ENCODE measurements at places on chromosomes 5 and 9.

- DNase-seq: no peak
Measured at GRCh38 chr9:112377684-112378327, 2.1 kb upstream of the HSDL2 start.

DNA sequence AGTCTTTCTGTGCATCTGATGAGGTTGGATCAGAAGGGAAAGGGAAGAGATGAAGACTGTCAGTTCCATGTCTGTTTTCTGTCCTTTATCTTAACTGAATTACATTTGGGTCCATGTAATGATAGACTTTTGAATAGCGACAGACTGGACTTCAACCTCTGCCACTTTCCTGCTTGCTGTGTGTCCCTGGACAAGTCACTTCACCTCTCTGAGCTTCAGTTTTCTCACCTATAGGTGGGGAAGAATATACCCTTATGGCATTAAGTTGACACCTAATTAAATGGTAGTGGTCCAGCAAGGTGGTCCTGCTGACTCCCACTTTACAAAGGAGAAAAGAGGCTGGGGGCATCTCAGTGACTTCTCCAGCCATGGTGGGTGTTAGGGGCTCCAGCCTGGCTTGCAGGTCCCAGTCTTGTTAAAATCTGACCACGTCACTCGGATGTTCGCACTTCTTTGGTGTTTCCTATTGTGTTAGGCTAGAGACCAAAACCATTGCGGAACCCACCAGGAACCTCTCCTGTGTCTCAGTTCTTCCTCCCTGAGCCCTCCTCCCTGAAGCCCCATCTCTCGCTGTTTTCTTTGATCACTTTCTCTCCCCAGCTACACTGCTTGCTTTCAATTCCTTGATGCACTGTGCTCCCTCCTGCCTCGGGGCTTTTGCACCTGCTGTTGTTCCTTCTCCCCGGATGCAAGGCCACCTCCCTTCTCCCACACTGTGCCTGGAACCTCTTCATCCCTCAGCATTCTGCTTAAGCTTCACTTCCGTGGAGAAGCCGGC lies 256.5 kb downstream of the NSG2 start:
- DNase-seq: no peak

GRCh38 chr5:69467442-69468225 lies 25.0 kb upstream of the OCLN start:
- no peak for DNase-seq

DNA sequence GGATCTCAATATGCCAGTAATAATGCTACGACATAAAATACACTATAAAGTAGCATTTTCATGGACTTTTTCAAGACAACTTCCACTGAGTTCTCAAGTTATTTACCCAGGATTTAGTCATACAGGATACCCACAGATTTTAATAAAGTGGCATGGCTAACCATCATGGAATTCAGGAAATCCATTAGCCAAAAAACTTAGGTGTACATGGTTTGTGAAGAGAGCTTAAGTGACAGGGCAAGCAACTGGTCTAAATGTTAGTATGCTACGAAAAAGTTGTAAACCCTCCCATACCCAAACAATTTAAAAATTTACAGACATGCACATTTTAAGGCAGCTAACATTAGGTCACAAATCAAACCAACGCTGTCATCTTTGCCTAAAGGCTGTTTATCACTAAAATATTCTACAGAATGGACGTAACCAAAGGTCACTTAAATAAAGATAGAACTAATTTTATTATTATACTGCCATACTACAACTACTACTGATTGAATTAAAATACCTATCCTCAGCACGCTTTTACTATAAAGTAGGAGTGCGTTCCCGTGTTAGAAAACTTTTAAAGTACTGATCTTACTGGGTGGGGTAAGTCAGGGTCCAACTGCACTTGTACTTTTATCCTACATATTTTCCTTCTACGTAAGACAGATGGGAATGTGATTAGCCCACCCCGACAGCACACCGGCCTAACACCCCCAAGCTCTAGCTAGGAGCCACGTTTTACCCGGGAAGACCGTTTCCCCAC lies 1.1 kb downstream of the UBTD2 start:
- DNase-seq: no peak

GRCh38 chr5:76807296-76807695 lies 11.5 kb upstream of the F2RL1 start:
- no peak for DNase-seq

DNA sequence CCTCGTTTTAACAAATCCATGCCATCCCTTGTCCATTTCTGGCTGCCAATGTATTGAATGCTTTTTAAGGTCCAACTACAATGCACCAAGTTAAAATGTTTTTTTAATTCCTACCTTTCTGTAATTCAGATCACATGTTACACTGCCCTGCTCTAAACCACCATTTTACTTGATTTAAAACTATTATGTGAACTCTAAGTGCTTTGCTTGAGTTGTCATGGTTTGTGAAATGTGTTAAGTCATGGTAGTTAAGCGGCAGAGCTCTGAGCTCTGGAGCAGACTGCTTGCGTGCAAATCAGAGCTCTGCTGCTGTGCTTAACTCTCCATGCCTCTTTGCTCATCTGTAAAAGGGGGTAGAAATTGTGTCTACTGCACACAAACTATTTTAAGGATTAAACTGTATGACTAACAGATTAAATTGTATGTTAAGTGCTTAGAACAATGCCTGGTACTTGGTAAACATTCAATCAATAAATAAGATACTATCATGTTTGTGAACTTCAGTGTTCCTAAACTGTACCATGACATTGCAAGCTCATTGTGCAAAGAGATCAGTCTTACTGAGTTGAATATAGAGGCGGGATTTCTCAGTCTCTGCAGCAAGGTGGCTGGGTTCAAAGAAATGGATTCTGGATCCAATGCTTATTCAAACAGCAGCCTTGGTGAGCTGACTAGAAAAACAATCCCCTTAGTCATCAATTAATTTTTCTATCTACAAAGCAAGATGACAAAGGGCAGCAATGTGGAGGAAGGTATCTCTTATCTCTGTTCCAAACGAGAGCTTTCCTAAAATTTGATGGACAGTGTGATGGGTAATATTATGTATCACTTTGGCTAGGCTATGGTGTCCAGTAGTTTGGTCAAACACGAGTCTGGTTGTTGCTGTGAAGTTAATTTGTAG lies 16.1 kb upstream of the CMBL start:
- DNase-seq: no peak

DNA sequence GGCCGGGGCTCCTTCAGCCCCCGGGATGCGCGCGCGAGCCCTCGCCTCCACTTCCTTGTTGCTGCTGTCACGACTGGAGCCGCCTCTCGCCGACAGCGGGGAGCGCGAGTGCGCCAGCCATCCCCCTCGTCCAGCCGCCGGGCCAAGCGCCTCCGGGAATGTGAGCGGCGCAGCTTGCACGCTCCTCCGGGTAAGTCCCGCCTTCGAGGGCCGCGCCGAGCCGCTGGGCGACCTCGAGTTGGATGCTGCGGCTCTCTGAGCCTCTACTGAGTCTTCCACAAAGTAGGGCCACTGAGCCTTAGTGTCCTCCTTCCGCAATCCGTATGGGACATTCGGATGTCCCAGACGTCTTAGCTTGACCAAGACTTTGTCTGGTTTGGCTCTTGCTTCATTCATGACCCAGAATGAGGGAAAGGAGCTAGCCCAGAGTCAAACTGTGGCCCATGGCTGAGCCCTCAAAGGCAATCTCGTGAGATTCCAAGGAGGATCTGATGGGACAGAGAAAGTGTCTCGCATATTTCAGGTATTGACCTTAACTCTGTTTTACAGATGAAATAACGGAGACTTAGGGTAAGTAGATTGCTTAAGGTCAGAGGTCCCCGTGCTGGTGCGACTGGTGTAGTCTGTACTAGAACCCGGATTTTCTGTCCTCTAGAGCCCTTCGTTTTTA lies 586 bp downstream of the HMGXB3 start:
- DNase-seq: no peak

DNA sequence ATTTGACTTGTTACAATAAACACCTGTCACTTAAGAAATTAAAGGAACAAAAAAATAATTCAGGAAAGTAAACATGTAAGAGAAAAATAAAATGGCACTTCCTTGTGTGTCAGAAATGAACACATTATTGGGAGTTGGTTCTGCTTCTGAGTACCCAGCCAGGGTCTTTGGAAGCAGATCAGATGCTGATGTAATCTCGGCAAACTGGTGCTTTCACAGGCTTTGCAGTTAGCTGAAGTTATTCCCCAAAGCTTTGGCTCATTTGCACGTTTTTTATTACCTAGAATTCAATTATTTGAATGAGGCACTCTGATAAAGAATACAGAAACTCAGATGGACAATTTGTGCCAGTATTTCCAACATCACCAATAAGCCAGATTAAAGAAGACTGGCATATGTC lies 10.9 kb downstream of the CDH18 start:
- DNase-seq: no peak

DNA sequence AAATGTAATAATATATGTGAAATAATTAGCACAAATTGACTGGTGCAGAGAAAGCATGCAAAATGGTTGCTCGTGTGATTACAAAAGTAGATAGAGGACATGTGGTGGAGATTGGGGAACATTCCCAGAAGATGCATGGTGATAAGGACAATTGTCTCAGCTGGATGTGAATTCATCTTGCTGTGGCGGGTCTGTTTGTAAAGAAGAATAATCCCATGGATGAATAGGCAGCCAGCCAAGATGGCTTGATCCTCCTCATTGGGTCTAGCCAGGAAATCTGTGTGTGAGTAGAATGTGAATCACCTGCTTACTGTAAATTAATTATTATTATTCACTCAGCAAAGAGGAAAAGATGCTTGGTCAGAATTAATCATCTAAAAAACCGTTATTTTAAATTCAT lies 12.6 kb upstream of the DPYSL3 start:
- DNase-seq: no peak

DNA sequence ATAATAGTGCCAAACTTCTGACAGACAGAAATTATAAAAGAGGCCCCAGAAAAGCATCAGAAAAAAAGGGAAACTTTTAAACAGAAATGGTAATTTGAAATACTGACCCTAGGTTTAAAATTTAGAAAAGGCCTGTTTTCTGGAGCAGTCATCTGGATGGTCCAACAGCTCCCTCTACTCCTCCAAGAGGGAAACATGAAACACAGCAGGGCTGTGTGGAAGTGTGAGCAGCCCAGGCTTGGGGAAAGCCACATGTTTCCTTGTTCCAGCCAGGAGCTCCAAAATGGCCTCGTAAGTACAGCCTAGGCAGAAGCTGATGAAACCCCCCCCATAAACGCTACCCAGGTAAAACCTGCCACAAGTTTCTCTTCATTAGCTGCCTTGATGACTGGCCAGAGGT lies 499.3 kb upstream of the ADAMTS16 start:
- DNase-seq: no peak

- no peak for DNase-seq
Measured at GRCh38 chr9:113769412-113769811, 106.7 kb upstream of the ZNF618 start.

- DNase-seq: no peak
Measured at GRCh38 chr9:132942541-132943182, 1.8 kb downstream of the TSC1 start.

DNA sequence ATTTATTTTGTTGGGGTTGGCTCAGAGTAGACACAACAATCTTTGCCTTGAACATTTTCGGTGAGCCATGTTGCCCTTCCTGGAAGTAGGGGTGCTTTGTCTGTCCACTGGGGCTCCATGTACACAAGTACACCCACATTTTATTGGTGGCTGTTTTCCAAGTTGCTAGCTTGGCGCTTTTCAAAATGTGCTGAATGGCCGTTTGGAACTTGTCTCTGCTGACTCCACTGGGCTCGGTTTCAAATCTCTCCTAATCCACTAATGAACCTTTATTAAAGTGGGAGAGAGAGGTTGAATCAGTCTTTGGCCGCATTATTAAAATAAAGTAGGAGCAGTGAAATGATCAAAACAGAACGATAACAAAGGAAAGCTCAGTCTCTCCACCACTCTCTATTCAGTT lies 64.6 kb upstream of the TAF11L2 start:
- no peak for DNase-seq

- no peak for DNase-seq
Measured at GRCh38 chr9:115137526-115137925, 19.6 kb upstream of the TNC start.

DNA sequence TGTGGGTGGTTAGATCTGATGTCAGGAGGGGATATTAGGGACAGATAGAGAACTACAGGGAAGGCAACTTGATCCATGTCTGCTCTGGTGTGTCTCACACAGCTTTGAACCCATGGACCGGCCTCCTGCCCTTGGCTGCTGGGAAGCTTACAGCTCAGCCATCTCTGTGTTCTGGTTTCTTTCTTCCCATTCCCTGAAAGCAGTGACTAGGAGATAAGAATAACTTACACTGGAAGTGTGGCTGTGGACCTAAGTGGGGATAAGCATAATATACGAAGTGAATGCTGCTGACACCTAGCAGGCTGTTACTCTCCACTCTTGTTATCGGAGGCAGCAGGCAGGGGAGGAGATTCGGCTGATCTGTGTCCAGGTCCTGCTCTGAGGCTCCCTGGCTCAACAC lies 282.3 kb upstream of the TUT7 start:
- no peak for DNase-seq

- no peak for DNase-seq
Measured at GRCh38 chr9:102445181-102445747, 549.9 kb upstream of the CYLC2 start.

DNA sequence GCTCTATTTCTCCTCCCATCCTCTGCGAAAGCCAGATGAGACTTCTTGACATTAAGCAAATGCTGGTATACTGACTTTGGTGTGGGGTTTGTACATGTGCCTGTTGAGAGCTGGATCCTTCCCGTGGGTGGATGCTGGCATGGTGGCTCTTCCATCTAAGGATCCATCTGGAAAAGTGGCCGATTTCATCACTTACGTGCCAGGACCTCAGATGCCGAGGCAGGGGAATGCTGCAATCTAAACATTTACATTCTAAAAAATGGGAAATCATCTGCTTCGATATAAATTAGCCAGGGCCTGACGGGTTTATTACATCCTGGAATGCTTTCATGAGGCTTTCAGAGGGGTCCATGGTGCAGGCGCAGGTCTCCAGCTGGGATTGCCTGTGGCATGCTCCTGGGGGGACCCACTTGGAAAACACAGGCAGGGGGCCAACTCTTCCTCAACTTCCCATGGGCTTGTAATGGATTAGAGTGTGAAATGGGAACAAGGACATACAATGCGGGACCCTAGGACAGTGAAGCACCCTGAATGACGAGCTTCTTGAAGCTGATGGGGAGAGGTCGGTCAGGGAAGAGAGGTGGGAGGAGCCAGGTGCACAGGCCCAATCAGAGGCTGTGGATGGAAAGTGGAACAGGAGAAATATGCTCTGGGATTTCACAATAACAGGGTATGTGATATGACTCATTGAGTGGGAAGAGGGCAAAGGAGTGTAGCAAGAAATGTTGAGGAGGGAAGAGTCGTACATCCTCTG lies 105.5 kb upstream of the PITX1 start:
- no peak for DNase-seq

GRCh38 chr5:52491818-52492217 lies 295.9 kb upstream of the ITGA1 start:
- no peak for DNase-seq

- DNase-seq: no peak
Measured at GRCh38 chr9:15219546-15219945, 87.5 kb downstream of the TTC39B start.

DNA sequence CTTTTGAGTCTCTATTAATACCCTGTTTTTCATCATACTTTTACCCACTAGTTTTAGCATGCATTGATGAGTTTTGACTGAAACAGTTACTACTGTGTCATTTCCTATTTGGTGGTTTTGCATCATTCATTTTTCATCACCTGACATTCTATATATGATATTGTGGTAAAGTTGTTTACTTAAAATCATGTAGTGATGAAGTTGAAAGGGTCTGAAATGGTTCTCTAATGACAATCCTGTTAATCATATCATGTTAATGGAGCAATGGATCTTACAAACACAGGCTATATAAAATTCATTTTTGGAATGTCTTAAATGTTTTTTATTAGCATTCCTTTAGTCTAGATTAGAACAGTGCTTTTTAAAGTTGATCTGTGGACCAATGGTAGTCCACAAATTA lies 84.1 kb downstream of the ERBIN start:
- DNase-seq: peak; percentile 15

Measured in Panc1 (cell line).